Neural crest cell (in vitro differentiated cells): ENCODE measurements at places on chromosomes 4 and X.

GRCh38 chr4:139682309-139682708 lies 16.7 kb downstream of the MGST2 start:
- H3K4me1 ChIP-seq, result peaks cover 16% of the 10 kb centered on the region
- H3K27me3 ChIP-seq, result no peaks in the 10 kb centered on the region
- H3K4me3 ChIP-seq, result no peak overlapping the region
- H3K36me3 ChIP-seq, result peaks cover 24% of the 10 kb centered on the region

GRCh38 chr4:156654410-156654809 lies 317.2 kb downstream of the PDGFC start:
- peaks cover 10% of the 10 kb centered on the region for H3K36me3 ChIP-seq
- no peak for DNase-seq
- no peaks in the 10 kb centered on the region for H3K4me1 ChIP-seq
- H3K4me3 ChIP-seq, result no peak overlapping the region
- H3K27ac ChIP-seq, result no peak overlapping the region

DNA sequence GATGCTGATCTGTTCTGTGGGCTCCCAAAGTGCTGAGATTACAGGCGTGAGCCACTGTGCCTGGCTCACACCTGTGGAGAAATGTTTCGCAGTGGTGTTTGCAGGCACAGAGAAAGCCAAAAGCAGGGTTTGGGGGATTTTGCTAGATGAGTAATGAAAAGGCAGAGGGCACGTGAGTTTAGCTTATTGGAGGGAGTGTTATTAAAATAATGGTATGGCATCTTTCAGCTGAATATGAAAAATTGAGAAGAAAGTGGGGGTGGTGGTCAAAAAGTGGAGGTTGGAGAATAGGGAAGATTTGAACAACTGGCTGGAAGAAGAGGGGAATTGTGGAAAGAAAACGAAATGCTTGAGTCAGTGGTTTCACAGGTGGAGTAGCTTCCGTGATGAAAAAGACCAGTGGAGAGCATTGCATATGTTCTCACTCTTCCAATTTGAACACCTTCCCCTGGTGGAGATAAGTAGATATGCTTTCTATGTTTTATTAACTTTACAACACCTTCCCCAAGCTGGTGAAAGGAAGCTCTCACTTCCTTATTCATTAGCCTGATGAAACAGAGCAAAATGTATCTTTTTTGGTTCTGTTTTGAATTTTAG lies 1.1 kb upstream of the CHST7 start:
- H3K27me3 ChIP-seq, result peaks cover 41% of the 10 kb centered on the region
- H3K27ac ChIP-seq, result no peak overlapping the region
- peaks cover 2% of the 10 kb centered on the region for H3K36me3 ChIP-seq
- DNase-seq, result no peak

- no peak for DNase-seq
- no peak overlapping the region for H3K4me3 ChIP-seq
- no peaks in the 10 kb centered on the region for H3K36me3 ChIP-seq
- H3K27ac ChIP-seq, result no peak overlapping the region
- H3K27me3 ChIP-seq, result peaks cover 2% of the 10 kb centered on the region
- H3K4me1 ChIP-seq, result no peaks in the 10 kb centered on the region
Measured at GRCh38 chrX:130098210-130098552, 12.1 kb downstream of the ELF4 start.

GRCh38 chrX:46953597-46953996 lies 41.4 kb downstream of the JADE3 start:
- H3K4me1 ChIP-seq, result peaks cover 29% of the 10 kb centered on the region
- H3K36me3 ChIP-seq, result peaks cover 2% of the 10 kb centered on the region
- H3K4me3 ChIP-seq, result peak overlapping the region; percentile 17
- no peaks in the 10 kb centered on the region for H3K27me3 ChIP-seq

GRCh38 chrX:34656467-34656841 lies 631 bp downstream of the TMEM47 start:
- H3K36me3 ChIP-seq, result no peaks in the 10 kb centered on the region
- H3K4me1 ChIP-seq, result peaks cover 46% of the 10 kb centered on the region
- peak; percentile 13 for DNase-seq
- peaks cover 17% of the 10 kb centered on the region for H3K27me3 ChIP-seq
- peak overlapping the region; percentile 95 for H3K4me3 ChIP-seq

DNA sequence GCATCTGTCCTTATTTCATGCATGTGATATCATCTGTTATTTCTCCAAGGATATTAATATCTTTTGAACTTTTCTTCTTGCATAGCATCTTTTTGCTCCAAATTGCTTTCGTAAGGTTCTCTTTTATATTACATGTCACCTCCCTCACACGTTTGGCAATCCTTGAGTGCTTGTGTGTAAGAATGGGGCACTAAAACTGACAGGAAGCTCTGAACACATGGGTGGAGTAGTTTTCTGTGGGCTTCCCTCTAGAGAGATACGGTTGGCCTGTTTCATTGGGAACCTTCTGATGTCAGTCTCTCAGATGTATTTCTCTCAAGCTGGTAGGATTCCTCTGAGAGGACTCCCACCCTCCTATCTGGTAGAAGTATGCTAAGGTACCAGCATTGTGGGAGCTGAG lies 223.0 kb downstream of the MID1 start:
- H3K27me3 ChIP-seq, result no peaks in the 10 kb centered on the region
- H3K36me3 ChIP-seq, result no peaks in the 10 kb centered on the region
- no peaks in the 10 kb centered on the region for H3K4me1 ChIP-seq
- no peak overlapping the region for H3K4me3 ChIP-seq

GRCh38 chr4:179582164-179582905 lies 2140.1 kb upstream of the AGA start:
- H3K4me1 ChIP-seq, result peaks cover 5% of the 10 kb centered on the region
- DNase-seq, result no peak
- no peaks in the 10 kb centered on the region for H3K27me3 ChIP-seq
- H3K27ac ChIP-seq, result no peak overlapping the region
- no peak overlapping the region for H3K4me3 ChIP-seq

DNA sequence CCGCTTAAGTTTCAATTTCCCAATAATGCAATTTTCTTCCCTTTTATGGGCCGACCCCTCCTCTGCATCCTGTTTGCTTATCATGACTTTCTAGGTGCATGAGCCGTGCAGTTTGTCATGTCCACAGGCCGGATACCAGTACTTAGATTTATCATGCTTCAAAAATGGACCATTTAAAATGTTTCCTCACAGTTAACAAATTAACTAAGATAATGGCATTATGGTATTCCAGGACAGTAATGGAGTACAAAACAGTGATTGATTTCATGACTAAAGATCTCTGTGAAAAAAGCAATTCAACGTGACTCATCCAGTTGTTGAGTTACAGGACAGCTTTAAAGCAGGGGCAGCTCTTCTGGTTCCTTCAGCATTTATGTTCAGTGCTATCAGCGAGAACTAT lies 23.0 kb downstream of the SNX25 start:
- no peak overlapping the region for H3K27ac ChIP-seq
- peaks cover under 1% of the 10 kb centered on the region for H3K36me3 ChIP-seq
- no peaks in the 10 kb centered on the region for H3K4me1 ChIP-seq
